ENCODE measurements at places on chromosomes 3 and 15. TPM values are rescaled to one million over a fixed set of nuclear protein-coding genes. Genes with fewer than 3 reads are reported as not detected.

Gene TF
- total RNA-seq = 0.41 TPM

Gene ABHD17C
- 5.5 TPM for total RNA-seq

Gene ATP10A
- 15.1 TPM for total RNA-seq

Gene RAD18
- total RNA-seq = 9.7 TPM

Gene CCDC66
- total RNA-seq = 35.9 TPM

GRCh38 chr3:32440611-32441350 lies 49.1 kb downstream of the CMTM7 start:
- no peak overlapping the region for H3K27ac ChIP-seq
- no peaks in the 10 kb centered on the region for H3K4me1 ChIP-seq
- no peak for DNase-seq
- H3K4me3 ChIP-seq = no peak overlapping the region
- no peaks in the 10 kb centered on the region for H3K27me3 ChIP-seq

DNA sequence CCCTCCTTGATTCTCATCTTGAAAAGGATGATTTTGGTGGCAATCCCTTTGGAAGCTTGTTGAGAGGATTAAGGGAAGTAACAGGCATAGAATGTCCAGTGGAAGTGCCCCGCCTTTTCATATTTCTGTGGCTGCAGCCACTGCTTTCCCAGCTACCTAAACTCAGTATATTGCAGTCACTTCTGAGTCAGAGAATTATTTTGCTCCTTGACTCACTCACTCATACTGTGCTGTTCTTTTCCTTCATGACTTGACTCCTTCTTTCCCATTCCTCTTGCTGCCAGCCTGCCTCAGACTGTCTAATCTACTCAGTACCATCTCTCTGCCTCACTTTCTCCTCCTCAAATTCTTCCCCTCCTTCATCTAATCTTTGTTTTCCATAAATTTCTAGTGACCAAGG lies 26.5 kb upstream of the POLR2M start:
- H3K4me1 ChIP-seq = peaks cover 15% of the 10 kb centered on the region
- no peak for DNase-seq
- peak overlapping the region; percentile 0 for H3K27ac ChIP-seq
- H3K36me3 ChIP-seq = peaks cover 9% of the 10 kb centered on the region

- no peak overlapping the region for H3K27ac ChIP-seq
- DNase-seq = no peak
- no peaks in the 10 kb centered on the region for H3K4me1 ChIP-seq
Measured at GRCh38 chr15:54208786-54209185, 230.5 kb downstream of the UNC13C start.

GRCh38 chr15:76196269-76197231 lies 114.7 kb downstream of the ETFA start:
- no peaks in the 10 kb centered on the region for H3K27me3 ChIP-seq
- peak; percentile 89 for DNase-seq
- peak overlapping the region; percentile 67 for H3K27ac ChIP-seq
- no peaks in the 10 kb centered on the region for H3K36me3 ChIP-seq
- no peak overlapping the region for H3K4me3 ChIP-seq
- H3K4me1 ChIP-seq = peaks cover 36% of the 10 kb centered on the region

DNA sequence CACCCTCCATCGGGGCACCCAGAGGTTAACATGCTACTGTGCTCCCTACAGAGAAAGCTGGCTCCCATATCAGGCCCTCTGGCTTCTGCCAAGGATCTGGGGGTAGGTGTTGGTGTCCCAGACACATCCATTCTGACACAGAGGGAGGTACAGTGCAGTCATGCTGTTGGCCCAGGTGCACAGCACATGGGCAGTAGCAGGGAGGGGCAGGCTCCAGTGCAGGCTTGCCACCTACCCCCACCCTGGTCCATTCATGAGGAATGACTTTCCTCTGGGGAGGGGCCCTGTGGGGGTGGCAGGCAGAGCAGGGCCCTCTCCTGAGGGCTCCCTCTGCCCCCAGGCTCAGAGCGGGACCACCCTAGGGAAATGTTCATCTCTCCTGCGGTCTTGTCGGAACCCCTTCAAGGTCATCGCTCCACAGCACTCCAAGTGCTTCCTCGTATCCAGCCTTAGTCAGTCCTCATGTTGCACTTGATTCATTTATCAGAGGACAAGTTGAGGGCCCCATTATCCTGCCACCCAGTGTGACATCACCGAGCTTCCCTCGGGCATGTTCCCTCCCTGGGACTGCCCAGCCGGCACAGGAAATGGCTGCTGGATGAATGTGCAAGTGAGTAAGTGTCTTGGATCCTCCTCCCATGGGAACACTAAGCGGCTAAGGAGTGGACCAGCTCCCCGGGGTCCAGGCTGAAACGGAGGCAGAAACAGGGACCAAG lies 10.0 kb downstream of the DUSP7 start:
- no peak overlapping the region for H3K4me3 ChIP-seq
- no peaks in the 10 kb centered on the region for H3K36me3 ChIP-seq
- H3K27ac ChIP-seq = no peak overlapping the region

DNA sequence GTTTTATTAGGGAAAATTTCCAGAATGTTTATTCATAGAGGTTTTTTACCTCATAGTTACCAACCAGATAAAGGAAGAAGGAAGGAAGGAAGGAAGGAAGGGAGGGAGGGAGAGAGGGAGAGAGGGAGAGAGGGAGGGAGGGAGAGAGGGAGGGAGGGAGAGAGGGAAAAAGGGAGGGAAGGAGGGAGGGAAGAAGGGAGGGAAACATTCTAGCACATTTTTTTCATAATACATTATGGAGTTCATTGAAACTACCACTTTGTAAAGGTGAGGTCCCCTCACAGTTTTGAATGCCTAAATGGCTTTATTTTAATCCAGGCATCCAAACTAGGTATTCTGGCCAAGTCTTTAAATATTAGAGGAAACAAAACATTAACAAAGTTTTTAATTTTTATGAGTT lies 1049.1 kb downstream of the ROBO1 start:
- H3K36me3 ChIP-seq = no peaks in the 10 kb centered on the region
- no peaks in the 10 kb centered on the region for H3K27me3 ChIP-seq

DNA sequence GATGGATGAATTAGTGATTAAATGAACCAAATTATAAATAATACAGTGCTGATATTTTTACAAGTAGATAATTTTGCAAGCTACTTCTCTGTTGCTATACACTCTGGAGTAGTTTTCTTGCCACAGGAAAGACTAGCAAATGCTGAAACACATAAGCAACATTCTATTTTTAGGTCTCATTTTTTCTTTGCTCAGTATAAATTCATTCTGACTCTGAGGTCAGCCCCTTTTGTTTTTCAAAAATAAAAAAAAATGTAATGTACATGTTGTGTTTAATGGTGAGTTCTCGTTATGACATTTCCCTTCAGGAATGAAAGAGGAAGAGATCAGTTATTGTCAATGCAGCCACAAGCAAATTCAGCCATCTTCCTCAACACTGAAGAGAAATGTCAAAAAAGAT lies 24.9 kb downstream of the GJD2 start:
- H3K27me3 ChIP-seq = no peaks in the 10 kb centered on the region
- no peaks in the 10 kb centered on the region for H3K4me1 ChIP-seq
- no peak overlapping the region for H3K4me3 ChIP-seq
- no peak for DNase-seq
- no peak overlapping the region for H3K27ac ChIP-seq

GRCh38 chr15:25175033-25175788 lies 220.4 kb downstream of the SNRPN start:
- H3K4me1 ChIP-seq = no peaks in the 10 kb centered on the region
- no peaks in the 10 kb centered on the region for H3K27me3 ChIP-seq
- DNase-seq = peak; percentile 3
- H3K36me3 ChIP-seq = no peaks in the 10 kb centered on the region

DNA sequence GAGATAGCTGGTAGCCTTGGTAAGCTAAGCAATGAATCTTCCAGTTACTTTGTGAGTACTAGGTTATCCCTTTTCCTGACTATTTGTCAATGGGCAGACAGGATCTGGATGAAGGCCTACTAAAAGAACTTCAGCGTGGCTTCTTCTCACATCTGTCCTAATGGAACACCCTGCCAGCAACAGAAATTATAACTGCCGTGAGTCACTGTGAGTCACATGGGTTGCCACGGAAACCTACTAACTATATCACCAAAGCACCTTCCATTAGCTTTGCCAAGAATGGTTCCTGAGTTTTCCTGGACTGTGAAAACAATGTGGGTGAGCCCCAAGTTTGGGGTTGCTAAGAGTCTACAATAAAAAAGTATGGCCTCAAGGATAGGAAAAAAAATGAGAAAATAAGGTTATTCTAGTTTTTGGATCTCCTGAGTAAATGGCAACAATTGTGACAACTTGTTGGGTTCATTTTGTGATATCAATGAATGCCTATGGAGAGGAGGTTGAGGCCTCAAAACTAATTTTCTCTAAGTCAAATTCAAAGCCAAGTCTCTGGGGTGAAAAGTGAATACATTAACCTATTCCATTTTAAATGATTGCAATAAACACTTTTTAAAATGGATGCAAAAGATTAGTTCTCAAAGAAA lies 195.1 kb upstream of the ICE2 start:
- peak; percentile 91 for DNase-seq
- H3K27ac ChIP-seq = peak overlapping the region; percentile 75
- H3K27me3 ChIP-seq = no peaks in the 10 kb centered on the region
- no peaks in the 10 kb centered on the region for H3K36me3 ChIP-seq
- H3K4me1 ChIP-seq = peaks cover 16% of the 10 kb centered on the region

GRCh38 chr15:78878356-78878755 lies 5.7 kb downstream of the MORF4L1 start:
- no peak overlapping the region for H3K27ac ChIP-seq
- no peaks in the 10 kb centered on the region for H3K27me3 ChIP-seq
- H3K36me3 ChIP-seq = peaks cover 29% of the 10 kb centered on the region
- DNase-seq = no peak
- no peak overlapping the region for H3K4me3 ChIP-seq

DNA sequence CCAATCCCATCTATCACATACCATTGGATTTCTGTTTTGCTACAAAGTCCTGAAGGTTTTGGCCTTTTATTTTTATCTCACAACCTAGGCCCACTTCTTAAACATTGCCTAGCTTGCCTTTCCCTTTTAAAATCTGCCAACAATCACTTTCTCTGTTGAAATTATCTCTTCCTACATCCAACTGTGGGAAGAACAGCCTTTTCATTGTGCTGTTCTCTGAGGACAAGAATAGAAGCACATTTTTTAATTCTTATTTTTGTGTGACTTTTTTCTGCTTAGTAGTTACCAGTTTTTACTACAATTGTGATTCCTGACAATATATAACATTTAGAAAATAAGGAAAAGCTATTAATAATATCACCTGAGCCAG lies 159.2 kb downstream of the CNTN6 start:
- no peak for DNase-seq
- H3K4me3 ChIP-seq = no peak overlapping the region
- peak overlapping the region; percentile 32 for H3K27ac ChIP-seq
- H3K27me3 ChIP-seq = no peaks in the 10 kb centered on the region

- no peak overlapping the region for H3K4me3 ChIP-seq
- H3K36me3 ChIP-seq = peaks cover 38% of the 10 kb centered on the region
- H3K27me3 ChIP-seq = no peaks in the 10 kb centered on the region
- H3K4me1 ChIP-seq = peaks cover 3% of the 10 kb centered on the region
- DNase-seq = peak; percentile 89
Measured at GRCh38 chr3:52216585-52217408, 8.6 kb downstream of the TLR9 start.

GRCh38 chr3:139689122-139689521 lies 11.3 kb upstream of the NMNAT3 start:
- DNase-seq = no peak
- no peaks in the 10 kb centered on the region for H3K27me3 ChIP-seq
- no peaks in the 10 kb centered on the region for H3K4me1 ChIP-seq
- no peak overlapping the region for H3K27ac ChIP-seq

DNA sequence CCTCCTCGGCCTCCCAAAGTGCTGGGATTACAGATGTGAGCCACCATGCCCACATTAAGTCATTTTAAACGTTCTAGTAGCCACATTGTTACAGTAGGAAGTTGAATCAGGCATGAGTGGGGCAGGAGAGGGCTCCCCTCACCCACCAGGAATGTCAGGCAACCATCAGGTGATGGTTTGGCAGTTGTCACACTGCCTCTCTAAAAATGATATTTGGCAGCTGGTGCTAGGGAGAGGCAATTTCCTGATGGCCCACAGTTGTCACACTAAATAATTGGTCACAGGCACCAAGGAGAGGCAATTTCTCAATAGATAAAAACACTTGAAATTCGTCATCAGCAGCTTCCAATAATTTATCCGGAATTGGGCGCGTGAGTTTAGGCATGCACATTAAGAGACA lies 79.2 kb upstream of the ABHD2 start:
- H3K27ac ChIP-seq = no peak overlapping the region
- no peaks in the 10 kb centered on the region for H3K4me1 ChIP-seq
- no peaks in the 10 kb centered on the region for H3K27me3 ChIP-seq
- no peak overlapping the region for H3K4me3 ChIP-seq
- no peaks in the 10 kb centered on the region for H3K36me3 ChIP-seq

- peak; percentile 59 for DNase-seq
- H3K4me1 ChIP-seq = peaks cover 19% of the 10 kb centered on the region
- H3K36me3 ChIP-seq = no peaks in the 10 kb centered on the region
- H3K4me3 ChIP-seq = peak overlapping the region; percentile 58
Measured at GRCh38 chr15:63601026-63601703, 4.0 kb downstream of the FBXL22 start.

DNA sequence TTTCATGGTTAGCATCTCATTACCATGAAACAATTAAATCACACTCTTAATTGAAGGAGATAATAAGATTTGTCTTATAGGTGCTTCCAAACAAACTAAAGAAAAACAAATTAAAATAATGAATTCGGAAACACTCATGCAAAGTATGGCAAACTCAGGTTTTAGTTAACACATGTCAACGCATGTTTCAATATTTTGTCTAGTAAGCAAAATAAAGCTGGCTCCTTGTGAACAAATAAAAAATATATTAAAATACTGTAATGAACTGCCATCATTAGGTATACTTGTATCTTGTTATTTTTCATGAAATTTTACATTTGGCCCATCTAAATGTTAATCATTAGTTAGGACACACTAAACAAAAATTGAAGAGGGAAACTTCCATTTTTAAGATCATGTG lies 519.2 kb downstream of the MECOM start:
- H3K4me1 ChIP-seq = no peaks in the 10 kb centered on the region
- H3K27me3 ChIP-seq = peaks cover 75% of the 10 kb centered on the region
- H3K4me3 ChIP-seq = no peak overlapping the region
- DNase-seq = no peak

GRCh38 chr15:77494073-77494867 lies 73.6 kb downstream of the HMG20A start:
- no peak overlapping the region for H3K4me3 ChIP-seq
- no peaks in the 10 kb centered on the region for H3K36me3 ChIP-seq
- H3K27me3 ChIP-seq = no peaks in the 10 kb centered on the region
- H3K4me1 ChIP-seq = peaks cover 51% of the 10 kb centered on the region
- H3K27ac ChIP-seq = no peak overlapping the region

All from adrenal gland (tissue), 19 donors.